ENCODE measurements at places on chromosomes 3 and 15.

DNA sequence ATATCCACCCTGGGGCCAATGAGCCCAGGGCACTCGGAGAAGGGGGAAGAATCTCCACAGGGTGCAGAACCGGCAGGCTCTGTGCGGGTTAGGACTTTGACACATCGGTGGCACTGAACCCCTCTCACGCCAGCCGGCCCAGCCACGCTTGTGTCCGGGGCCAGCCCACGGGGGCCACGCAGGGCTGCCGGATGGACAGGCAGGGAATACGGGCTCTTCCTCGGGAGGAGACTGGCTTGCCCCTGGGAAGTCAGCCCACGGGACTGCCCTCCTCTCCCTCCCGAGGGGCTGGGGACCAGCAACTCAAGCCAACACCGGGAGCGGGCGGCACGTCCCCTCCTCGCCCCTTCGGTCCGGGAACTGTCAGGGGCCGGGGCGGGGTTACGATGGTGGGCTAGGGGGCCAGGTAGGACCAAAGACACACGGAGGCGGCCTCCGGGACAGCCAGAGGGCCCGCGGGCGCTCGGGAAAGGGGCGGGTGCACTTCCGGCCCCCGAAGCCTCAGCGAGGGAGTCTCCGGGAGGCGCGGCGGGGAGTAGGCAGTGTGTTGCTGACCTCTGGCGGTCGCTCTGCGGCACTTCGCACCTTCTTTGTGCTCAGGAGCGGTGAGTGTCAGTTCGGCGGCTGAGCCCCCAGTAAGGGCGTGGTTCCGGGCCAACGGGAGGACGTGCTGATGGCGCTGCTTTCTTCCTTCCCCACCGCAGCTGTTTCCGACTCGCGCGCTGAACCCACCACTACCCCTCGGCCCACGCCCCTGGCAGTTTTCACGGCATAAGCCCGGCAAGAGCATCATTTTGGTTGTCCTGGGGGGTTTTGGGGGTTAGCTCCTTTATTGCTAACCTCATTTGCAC, 5.1 kb upstream of the CYP8B1 start:
- DNase-seq = peak; percentile 84

- DNase-seq = no peak
Measured at GRCh38 chr3:122903171-122903570, 108.3 kb downstream of the SLC49A4 start.

- no peak for DNase-seq
Measured at GRCh38 chr3:48820612-48821324, 26.9 kb downstream of the PRKAR2A start.

GRCh38 chr15:69215314-69216035, 55.0 kb downstream of the GLCE start:
- DNase-seq = no peak

DNA sequence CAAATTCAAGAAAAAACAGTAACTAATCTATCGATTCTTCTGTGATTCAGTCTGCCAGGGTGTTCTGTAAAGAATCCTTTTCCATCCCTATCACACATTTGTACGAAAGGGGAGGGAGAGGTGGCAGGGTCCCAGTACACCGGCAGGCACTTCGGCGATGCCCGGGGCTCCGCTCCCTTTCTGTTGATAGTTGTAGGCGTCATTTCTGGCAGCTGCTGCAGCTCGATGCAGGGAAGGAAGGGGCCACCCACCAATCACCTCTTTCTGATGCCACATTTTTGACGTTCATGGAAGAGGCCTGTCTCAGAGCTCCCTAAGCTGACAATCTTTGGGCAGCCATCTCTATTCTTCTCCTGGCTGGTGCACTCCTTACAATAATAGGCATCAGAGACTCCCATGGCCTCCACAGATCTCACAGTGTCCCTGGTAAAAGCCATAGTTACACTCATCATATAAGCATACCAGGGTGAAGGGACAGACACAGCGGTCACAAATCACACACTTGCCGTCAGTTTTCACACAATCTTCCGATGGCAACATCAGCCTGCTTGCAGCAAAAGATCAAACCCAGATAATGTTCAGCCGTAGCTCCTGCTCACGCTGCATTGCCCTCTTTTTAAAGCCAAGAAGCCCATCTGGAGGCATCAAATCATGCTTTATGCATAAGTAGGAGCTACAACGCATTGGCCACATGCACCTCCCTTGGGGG, 60.8 kb upstream of the ZBTB38 start:
- DNase-seq = no peak

GRCh38 chr15:39669661-39670060, 88.8 kb downstream of the THBS1 start:
- no peak for DNase-seq

DNA sequence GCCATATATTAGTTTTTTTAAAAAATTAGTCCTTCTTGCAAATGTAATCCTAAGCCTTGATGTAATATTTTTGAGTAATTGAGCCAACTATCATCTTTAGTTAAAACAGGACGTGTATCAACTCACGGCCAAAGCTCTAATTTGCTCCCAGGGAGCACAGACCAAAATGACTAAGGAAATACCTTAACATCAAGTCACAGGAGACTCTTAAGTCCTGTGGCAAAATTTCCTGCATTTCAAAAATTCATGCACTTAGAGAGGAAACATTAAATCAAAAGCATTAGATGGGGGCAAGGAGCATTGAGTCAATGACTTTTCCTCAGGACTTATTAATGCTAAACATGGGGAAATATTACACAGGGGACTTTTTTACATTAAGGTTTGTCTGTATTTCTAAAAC, 276.0 kb downstream of the MFSD1 start:
- DNase-seq = no peak

- DNase-seq = no peak
Measured at GRCh38 chr3:17142516-17142915, 257.8 kb downstream of the PLCL2 start.

DNA sequence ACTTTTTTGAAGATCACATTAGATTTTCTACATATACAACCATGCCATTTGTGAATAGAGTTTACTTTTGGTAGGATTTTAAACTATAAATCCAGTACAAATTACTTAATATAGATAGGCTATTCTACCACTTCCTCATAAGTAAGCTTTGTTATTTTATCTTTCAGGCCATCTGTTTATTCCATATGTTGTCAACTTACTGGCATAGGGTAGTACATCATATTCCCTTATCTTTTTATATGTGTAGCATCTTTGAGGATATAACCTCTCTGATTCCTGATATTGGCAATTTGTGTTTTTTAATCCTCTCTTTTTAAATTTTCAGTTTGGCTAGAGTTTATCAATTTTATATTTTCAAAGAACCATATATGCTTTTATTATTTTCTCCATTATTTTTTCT, 515.4 kb downstream of the DIPK2A start:
- DNase-seq = no peak

DNA sequence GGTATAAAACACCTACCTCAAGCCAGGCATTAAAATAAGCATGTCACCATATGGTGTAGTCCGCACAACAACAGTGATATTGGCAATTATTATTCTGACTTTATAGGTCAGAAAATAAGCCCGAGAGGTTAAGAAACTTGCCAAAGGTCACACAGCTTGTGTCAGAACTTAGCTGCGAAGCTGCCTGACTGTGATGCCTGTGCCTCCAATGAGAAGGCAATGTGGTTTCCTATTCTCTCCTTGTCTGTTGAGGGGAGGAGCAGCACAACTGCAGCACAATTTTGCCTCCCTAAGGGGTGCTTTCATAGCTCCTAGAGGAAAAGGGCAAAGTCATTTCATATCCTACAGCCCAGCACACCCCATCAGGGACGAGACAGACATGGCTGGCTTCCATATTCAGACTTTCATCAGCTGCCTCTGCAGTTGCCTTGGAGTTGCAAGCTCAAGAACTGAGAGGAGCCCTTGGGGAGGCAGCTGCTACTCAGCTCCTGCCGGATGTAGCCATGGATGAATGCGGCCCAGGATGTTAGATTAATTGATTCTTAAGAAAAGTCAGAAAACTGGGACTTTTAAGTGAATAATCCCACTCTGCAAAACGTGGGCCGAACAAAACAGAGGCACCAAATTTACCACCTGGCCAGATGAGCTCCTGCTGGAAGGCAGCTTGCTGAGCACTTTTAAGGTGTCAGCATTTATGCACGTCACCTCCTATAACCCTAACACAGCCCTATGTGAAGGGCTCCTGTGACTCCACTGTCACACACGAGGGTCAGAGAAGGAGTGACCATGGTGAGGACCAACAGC, 38.5 kb downstream of the MYO5C start:
- no peak for DNase-seq

- DNase-seq = no peak
Measured at GRCh38 chr3:126530171-126531050, 6.5 kb downstream of the CHST13 start.

GRCh38 chr3:81302045-81302444, 459.4 kb downstream of the GBE1 start:
- peak; percentile 0 for DNase-seq

DNA sequence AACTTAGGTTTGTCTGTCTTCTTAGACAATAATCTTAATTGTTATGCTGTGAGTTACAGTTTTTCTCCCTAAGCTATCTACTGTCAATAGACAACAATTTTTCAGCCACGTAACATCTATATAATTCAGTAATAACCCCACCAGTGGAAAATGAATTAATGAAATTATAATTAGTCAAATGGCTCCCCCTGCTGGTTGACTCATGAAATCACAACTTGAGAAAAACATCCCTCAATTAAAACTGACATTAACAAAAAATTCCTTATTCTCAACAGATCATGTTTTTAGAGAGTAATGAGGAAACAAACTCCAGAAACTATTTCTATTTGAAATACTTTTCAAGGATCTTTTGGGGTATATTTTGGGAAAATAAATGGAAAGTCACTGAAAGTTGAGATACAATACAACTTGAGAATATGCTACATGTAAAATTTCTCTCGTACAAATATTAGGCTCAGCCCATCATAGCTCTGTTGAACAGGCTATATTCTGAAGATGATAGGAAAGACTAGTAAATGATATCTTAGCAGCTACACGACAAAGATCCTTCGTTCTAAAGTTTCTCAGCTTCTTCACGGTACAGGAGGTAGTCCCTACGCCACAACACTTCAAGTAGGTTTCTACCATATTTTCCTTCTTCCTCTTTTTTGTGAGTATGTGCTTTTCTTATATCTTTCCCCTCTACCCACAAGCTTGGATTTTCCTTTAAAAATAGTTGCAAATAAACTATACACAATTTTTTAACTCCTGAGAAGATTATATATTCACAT, 20.7 kb downstream of the PPP1R2 start:
- no peak for DNase-seq

DNA sequence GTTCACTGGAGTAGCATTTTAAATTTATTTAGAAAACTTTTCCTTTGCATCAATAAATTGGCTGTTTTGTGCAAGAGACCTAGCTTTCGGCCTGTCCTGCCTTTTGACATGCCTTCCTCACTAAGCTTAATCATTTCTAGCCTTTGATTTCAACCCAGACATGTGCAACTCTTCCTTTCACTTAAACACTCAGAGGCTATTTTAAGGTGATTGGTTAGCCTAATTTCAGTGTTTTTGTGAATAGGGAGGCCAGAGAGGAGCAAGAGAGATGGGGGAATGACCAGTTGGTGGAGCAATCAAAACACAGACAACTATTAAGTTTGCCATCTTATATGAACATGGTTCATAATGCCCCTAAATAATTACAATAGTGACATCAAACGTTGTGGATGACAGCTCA, 333.4 kb downstream of the SLC9A9 start:
- DNase-seq = no peak

DNA sequence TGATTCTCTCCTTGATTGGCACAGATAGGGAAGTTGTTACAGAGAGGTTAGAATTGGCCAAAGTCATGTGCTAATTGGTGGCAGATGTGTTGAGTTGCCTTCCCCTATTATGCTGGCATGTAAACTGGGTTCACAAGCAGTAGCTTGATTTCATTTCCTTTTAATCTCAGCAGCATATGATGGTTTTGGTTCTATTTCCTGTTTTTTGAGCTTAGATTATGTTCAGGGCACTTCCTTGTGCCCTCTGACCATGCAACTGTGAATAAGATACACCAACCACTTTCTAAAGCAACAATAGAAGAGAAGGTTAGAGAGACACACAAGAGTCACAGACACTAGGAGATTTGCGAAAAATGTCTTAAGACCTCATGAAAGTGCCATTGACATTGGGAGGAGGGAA, 16.5 kb downstream of the HPS3 start:
- no peak for DNase-seq

DNA sequence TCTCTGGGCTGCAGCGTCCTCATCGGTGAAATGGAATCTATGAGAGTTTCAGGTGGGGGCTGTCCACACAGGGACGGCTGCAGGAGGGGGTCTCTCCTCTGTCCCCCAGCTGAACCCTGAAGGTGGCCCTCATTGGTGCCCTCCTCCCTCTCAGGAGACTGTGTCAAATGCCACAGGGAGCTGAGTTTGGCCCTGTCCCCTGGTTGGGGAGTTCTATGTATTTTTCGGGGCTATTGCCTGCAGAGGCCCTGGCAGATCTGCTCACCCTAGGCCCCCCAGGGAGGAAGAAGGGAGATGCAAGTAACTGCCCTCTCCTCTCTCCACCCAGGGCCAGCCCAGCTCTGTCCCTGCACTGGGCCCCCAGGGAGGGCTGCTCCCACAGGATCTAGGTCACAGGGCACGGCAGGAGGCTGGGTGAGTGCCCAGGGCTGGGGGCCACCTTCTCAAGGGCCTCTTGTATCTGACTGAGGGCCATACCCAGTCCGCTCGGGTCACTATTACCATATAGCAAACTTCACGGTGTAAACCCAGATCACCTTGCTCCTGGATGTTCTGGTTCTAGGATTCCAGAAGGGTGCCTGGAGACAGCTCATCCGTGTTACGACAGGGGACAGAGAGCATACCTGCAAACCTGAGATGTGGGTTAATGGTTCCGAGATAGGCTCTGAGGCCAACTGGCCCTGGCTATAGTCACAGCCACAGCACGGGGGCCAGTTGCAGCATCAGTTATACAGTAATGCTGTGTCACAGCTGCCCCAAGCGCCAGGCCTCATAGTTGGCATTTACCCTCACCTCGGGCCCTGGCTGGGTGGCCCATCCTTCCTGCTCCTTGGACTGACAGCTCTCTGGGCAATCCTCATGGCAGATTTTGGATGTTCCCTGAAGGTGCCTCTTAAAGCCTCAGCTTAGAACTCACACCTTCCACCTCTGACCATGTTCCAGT, 102.4 kb upstream of the PRR23E start:
- no peak for DNase-seq

DNA sequence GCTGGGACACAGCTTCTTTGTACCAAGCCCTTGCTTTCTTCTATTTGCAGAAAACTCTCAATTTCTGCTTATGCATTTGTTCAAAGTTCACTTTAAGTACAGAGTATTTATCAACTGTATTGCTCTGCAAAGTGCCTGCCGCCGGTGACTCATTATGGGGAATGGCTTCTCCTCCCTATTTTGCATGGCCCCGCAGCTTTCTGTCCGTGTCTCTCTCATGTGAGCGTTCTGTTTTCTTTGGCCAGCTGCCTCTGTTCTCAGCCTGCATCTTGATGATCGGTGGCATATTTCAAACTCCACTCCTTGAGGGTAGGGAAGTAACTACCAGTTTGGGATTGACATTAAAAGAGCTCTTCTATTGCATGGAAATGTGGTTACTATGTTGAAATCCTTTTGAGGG, 28.6 kb upstream of the ST8SIA2 start:
- DNase-seq = no peak
